ENCODE measurements at places on chromosomes 5 and 9. TPM values are rescaled to one million over a fixed set of nuclear protein-coding genes. Genes with fewer than 3 reads are reported as not detected.

PCDHA12 gene
- total RNA-seq = not detected

LCN9 gene
- total RNA-seq = not detected

PCDHGA10 gene
- total RNA-seq = 10.5 TPM

MYOT gene
- not detected for total RNA-seq

TMEM245 gene
- total RNA-seq = 50.4 TPM

TAF11L10 gene
- not detected for total RNA-seq

MARCHF6 gene
- total RNA-seq = 22.7 TPM

ELOVL7 gene
- 5.8 TPM for total RNA-seq

ARPC5L gene
- total RNA-seq = 32.6 TPM

PCDHB6 gene
- not detected for total RNA-seq

ATOX1 gene
- total RNA-seq = 289 TPM

PCDHGB3 gene
- total RNA-seq = 3.8 TPM

IQGAP2 gene
- 1.5 TPM for total RNA-seq

HAND1 gene
- total RNA-seq = not detected

PTGR1 gene
- 72.9 TPM for total RNA-seq

QRFP gene
- not detected for total RNA-seq

CMBL gene
- 9.0 TPM for total RNA-seq

DPYSL3 gene
- 275 TPM for total RNA-seq

NFIB gene
- total RNA-seq = 8.2 TPM

CDKN2A gene
- total RNA-seq = 36.5 TPM

NIPAL4 gene
- 4.2 TPM for total RNA-seq

RMRP gene
- 178,042 TPM for total RNA-seq

LCN2 gene
- total RNA-seq = not detected

FOXD4 gene
- total RNA-seq = not detected

EPB41L4B gene
- total RNA-seq = 0.76 TPM

OR1J1 gene
- not detected for total RNA-seq

HCN1 gene
- total RNA-seq = not detected

TRIM36 gene
- total RNA-seq = 0.76 TPM

TMEM215 gene
- total RNA-seq = not detected

LAMC3 gene
- 1.1 TPM for total RNA-seq

DNAJA1 gene
- 42.2 TPM for total RNA-seq

PLEKHG4B gene
- 0.51 TPM for total RNA-seq

OLFM1 gene
- total RNA-seq = not detected

EMB gene
- 12.4 TPM for total RNA-seq

PTGDS gene
- 463 TPM for total RNA-seq

GABRA1 gene
- total RNA-seq = not detected

DDX4 gene
- not detected for total RNA-seq

CDC25C gene
- 20.2 TPM for total RNA-seq

SEMA5A gene
- total RNA-seq = 7.0 TPM

STPG3 gene
- total RNA-seq = not detected

SPINK6 gene
- total RNA-seq = not detected

ZNF658 gene
- total RNA-seq = 1.5 TPM

ZNF189 gene
- total RNA-seq = 4.4 TPM

TMEM232 gene
- total RNA-seq = 1.3 TPM

PCDHGB7 gene
- 5.1 TPM for total RNA-seq

SLC12A7 gene
- total RNA-seq = 14.7 TPM

CHMP5 gene
- total RNA-seq = 33.9 TPM

FANCC gene
- 5.7 TPM for total RNA-seq

PDLIM4 gene
- 171 TPM for total RNA-seq

AGXT2 gene
- not detected for total RNA-seq

DCP2 gene
- total RNA-seq = 26.7 TPM

CCL27 gene
- 0.25 TPM for total RNA-seq

ADAMTSL1 gene
- 10.4 TPM for total RNA-seq

OGN gene
- total RNA-seq = not detected

FLT4 gene
- 0.38 TPM for total RNA-seq

PCDHGB1 gene
- total RNA-seq = 0.49 TPM

LECT2 gene
- total RNA-seq = not detected

TRIM7 gene
- 4.1 TPM for total RNA-seq

Measured in mesangial cell (primary cell).